NCI-H446 treated with DMSO at 0.1 percent for 48 hours (cell line): ENCODE measurements at places on chromosomes 16 and 17.

DNA sequence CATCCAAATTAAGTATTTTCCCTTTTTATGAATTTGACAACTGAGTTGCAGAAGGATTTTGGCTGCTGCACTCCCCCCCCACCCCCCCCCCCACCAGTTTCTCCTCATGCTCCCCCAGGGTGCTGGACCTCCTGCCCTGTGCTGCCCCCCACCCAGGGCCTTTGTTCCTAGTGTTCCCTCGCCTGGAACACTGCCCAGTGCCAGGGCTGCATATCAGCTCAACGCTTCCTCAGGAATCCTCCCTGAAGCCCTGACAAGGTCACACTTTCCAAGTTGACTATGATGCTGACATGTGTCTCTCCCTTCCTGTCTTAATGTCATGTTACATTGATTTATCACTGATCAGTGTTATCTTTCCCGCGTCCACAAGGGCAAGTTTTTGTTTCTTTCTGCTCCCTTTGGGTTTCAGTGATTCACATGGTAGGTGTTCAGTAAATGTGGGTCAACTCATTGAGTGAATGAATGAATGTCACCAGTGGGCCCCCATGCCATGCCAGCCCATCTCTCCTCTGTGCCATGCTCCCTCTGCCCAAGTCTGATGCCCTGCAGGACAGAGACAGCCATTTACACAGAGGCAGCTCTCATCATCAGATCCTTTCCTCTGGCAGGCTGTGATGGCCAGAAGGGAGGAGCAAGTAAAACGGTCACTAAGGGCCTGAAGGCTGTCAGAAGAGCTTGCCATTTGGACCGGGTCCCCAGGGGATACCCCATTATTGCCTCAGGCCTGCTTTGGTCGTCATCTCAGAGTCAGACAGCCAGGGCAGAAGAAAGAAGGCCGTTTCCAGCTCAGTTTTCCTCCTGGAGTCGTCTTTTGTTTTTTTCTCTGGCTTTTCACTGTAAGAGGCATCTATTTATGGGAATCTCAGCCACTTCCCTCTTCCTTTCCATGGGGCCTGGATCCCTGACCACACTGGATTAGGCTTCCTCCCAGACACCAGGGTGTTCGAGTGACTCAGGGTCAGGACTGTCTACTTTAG, 386.2 kb downstream of the SNX29 start:
- no peak for DNase-seq

GRCh38 chr16:86477642-86478041, 32.7 kb upstream of the FOXF1 start:
- no peak for DNase-seq

DNA sequence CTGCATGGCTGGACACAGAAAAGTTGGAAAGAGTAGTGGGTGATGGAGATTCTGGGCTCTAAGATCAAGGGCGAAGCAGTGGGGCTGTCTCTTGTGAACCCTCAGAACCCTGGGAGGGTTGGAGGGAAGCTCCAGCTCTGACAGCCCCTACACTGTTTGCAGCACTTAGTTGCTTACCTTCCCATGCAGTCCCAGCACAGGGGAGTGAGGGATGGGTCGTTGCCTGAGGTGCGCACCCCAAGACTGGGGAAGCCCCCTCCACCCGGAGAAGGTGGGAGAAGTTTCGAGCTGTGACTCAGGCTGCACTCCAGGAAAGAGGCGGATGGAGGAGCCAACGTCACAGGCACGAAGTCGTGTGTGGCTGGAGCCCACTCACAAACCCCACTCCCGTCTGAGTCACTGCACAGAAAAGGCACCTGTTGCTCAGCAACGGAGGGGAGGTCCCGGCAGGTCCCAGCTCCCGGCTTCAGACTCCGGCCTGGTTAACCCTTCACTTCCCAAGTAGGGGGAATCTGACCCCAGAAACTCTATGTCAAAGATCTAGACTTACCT, 60.1 kb downstream of the AIPL1 start:
- DNase-seq, result no peak

- DNase-seq, result no peak
Observed at GRCh38 chr17:80441133-80441578, 26.2 kb downstream of the ENDOV start.

DNA sequence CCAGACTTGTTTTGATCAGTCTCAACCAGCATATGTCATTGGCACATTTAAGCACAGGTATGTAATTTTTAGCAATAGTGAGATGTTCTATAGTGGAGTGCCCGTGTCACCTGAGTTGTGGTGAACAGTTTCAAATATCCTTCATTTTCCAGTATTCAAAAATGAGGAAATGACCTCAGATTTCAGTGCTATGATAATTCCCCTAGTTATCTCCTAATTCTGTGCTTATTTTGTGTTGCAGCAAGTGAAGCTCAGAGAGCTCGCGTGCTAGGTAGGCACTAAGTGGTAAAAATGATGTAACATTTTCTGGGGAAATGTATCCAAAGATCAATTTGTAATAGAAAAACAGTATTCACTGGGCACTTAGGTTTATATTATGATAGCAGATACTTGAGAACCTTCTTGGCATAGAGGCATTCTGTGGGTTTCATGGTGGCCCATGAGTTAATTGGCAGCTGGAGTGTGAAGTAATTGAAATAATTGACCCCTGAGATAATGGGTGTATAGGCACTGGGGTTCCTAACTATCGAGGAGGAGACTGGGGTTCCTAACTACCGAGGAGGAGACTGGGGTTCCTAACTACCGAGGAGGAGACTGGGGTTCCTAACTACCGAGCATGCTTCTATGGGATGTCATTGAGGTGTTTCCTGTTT, 159.1 kb downstream of the PRKCA start:
- DNase-seq, result no peak
